ENCODE measurements at places on chromosomes 7 and 10. TPM values are rescaled to one million over a fixed set of nuclear protein-coding genes. Genes with fewer than 3 reads are reported as not detected.

The ANXA8L1 gene
- not detected for total RNA-seq

The DDIT4 gene
- total RNA-seq = 100 TPM

The NEBL gene
- total RNA-seq = 1.1 TPM

The TMEM120A gene
- total RNA-seq = 26.0 TPM

The AMPH gene
- 4.3 TPM for total RNA-seq

The ATP6V1F gene
- 66.7 TPM for total RNA-seq

The PRPS1L1 gene
- not detected for total RNA-seq

The CACUL1 gene
- total RNA-seq = 29.0 TPM

The ADRB1 gene
- not detected for total RNA-seq

The VIPR2 gene
- total RNA-seq = not detected

The HOXA3 gene
- 6.1 TPM for total RNA-seq

The MYH16 gene
- not detected for total RNA-seq

The ZNF22 gene
- total RNA-seq = 10.7 TPM

The IMPDH1 gene
- 52.0 TPM for total RNA-seq

The SPDYE8 gene
- not detected for total RNA-seq

The AGR2 gene
- not detected for total RNA-seq

The TCERG1L gene
- not detected for total RNA-seq

The BMPER gene
- 10.2 TPM for total RNA-seq

The SLC13A1 gene
- total RNA-seq = not detected

The OR9A2 gene
- not detected for total RNA-seq

The BBIP1 gene
- total RNA-seq = 23.9 TPM

Measured in subcutaneous preadipocyte (primary cell).